ENCODE measurements at places on chromosomes 5 and 9.
A peak's percentile ranks its signal among the peaks of the same experiment; 100 is the strongest.

- DNase-seq, result no peak
Measured at GRCh38 chr5:71782393-71782770, 63.3 kb downstream of the CARTPT start.

GRCh38 chr9:567128-567746 is 274.3 kb upstream of the DMRT1 start:
- no peak for DNase-seq

GRCh38 chr5:150599917-150600511 is 40.4 kb upstream of the SYNPO start:
- DNase-seq, result no peak

DNA sequence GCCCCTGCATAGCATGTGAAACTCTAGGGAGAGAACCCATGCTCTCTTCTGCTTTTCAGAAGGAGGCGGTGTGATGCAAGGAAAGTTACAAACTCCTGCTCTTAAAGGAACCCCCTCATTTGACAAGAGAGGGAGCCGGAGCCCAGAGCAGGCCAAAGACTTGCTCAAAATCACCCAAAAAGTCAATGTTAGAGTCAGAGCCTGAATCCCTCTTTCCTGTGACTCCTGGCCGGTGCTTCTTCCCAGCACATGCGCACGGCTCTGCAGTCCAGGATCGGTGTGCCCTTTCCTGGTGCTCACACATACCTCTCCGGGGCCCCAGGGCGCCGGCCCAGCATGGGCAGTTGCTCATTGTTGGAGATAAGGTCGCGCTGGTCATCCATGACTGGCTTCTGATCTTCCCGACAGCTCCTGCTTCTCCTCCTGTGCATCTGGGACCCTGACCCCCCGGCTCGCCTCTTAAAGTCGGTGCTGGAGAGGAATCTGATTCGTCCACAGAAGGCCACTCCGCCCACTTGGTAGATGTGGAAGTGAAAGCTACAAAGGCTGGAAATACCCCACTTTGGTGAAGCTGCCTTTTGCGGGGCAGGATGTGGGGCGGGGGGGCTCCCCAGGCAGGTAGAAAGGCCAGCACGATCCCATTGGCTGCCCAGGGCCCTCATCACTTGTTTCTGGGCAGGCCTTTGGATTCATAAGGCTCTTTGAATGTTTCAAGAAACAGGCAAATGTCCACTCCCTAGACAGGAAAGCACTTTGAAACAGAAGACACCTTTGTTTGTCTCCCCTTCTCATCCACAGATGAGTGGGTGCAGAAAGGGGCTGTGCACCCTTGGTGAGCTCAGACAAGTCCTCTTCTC is at the start of gene CD74:
Gene CD74, minus strand, starts transcription at position 592 of the 857 bp plus-strand sequence. Its CDS starts 161 bp downstream, at position 431.
- DNase-seq, result peak; percentile 80

- DNase-seq, result no peak
Measured at GRCh38 chr9:128635266-128636023, 21.2 kb downstream of the DYNC2I2 start.

GRCh38 chr5:61667525-61668218 is 335.6 kb downstream of the ZSWIM6 start:
- DNase-seq, result no peak

DNA sequence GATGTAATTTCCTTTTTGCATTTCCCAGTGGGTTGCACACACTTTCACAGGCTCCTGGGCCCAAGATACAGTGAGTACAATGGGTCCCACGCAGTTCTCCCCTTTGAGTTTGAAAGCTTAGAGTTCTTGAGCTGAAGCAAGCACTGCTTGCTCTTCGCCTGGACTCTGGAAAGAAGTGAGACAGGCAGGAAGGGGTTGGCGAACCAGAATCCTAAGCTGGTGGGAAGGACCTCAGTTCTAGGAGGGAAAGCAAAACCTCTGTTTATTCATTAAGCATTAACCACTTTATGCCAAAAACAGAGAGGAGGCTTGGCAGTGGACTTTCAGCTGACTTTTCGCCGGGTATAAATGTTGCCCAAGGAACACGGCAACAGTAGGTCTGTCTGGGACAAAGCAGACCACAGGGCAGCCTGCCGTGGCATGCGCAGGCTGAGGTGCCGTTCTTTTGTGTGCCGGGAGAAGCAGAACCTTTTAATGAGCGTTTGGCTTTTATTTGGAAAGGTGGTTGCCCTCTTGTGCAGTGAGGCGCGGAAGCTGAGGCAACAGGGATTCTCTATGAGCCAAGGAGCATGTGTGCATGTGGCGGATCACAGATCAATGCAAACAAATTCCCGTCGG is 239.9 kb upstream of the PANK3 start:
- no peak for DNase-seq

- no peak for DNase-seq
Measured at GRCh38 chr9:89999534-90000370, 394.9 kb downstream of the GADD45G start.

- no peak for DNase-seq
Measured at GRCh38 chr9:23774266-23774665, 51.8 kb downstream of the ELAVL2 start.

- no peak for DNase-seq
Measured at GRCh38 chr5:134576386-134577021, 51.0 kb downstream of the JADE2 start.

- no peak for DNase-seq
Measured at GRCh38 chr5:14582797-14583137, 1.2 kb downstream of the OTULINL start.

- DNase-seq, result no peak
Measured at GRCh38 chr9:22102146-22103053, 93.3 kb upstream of the CDKN2B start.

GRCh38 chr5:141934099-141934844 is 10.6 kb downstream of the DELE1 start:
- DNase-seq, result no peak

DNA sequence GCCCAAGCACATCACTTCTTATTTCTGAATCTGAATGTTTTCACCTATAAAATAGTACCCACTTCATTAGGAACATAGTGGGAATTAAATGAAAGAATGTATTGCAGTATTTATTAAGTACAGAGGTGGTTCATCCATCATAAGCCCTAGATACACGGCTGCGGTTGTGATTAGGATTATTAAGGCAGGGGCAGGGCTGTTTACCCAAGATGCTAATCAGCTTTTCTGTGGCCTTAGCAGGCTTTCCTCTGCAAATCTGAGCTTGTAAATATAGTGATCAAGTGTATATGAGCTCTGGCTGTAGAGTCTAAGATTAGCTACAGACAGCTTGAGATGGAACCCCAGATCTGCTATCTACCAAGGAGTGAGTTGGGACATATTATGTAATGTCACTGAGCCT is 124.1 kb upstream of the ADRA1B start:
- no peak for DNase-seq

DNA sequence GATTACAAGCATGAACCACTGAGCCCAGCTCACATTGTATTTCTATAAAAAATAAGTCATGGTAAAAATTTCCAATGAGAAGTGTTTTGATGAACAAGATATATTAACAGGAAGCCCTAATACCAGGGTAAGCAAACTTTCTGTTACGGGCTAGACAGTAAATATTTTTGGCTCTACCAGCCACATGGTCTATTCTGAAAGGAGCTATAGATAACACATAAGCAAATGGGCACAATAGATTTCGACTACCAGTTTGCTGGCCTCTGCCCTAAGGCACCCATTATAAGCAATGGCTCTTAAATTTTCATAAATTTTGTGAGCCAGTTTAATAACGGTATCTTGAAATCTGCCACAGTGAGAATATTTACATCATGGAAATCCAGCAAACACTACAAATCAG is 8.1 kb downstream of the UBQLN1 start:
- DNase-seq, result no peak

DNA sequence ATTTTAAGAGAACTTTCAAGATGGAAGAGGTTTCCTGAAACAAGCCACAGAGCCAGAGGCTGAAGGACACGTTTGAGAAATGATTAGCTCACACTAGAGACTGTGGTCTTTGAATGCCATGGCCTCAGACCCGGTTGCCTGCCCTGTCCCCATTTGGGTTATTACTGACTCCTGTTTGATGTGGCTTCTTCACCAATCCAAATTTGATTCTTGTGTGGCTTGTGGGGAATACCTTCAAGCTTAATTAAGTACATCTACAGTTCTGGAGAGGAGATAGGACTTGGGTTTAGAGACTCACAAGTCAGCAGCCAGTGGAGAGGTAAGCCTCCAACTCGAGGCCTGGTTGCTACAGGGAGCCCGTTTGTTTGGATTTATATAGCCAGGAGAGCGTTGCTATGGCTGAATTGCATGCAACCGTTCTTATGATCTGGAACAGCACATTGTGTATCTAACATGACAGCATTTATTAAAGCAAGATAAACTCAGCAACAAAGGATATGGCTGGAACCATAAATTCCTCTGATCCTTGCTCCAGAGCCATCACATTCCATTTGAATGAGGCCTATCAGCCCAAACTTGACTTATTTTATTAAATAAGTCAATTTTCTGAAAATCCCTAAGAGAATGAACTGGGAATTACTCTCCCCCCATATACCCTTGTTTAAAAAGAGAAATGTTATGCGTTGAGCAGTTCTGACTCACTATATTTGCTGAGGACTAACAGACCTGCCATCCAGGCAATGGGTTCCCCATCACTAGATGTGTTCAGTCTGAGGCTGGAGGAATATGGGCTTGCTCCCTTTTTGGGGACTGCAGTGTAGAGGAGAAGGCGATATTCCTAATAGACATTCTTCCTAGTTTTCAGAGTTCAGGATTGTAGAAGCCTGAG is 88.4 kb upstream of the TNFSF8 start:
- no peak for DNase-seq

- DNase-seq, result no peak
Measured at GRCh38 chr9:113585555-113585954, 122.0 kb downstream of the RGS3 start.

DNA sequence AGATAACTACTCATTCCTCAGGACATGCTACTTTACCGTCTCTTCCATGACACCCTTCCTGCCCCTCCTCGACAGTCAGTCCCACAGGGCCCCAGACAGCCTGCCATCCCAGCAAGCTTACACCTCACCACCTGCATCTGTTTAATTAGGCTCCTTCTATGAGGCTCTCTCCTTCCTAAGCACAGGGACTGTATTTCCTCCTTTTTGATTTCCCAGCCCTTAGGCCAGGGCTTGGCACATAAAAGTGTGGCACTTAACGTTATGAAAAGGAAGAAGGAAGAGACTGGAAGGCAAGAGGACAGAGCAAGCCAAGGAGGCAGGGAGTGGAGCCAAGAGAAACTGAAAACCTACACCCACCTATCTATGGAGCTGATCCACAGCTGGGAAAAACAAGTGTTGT is 146.8 kb downstream of the SIL1 start:
- no peak for DNase-seq

GRCh38 chr5:155019601-155020226 is 6.2 kb downstream of the KIF4B start:
- no peak for DNase-seq

- DNase-seq, result no peak
Measured at GRCh38 chr5:170479484-170479883, 24.3 kb upstream of the KCNIP1 start.

DNA sequence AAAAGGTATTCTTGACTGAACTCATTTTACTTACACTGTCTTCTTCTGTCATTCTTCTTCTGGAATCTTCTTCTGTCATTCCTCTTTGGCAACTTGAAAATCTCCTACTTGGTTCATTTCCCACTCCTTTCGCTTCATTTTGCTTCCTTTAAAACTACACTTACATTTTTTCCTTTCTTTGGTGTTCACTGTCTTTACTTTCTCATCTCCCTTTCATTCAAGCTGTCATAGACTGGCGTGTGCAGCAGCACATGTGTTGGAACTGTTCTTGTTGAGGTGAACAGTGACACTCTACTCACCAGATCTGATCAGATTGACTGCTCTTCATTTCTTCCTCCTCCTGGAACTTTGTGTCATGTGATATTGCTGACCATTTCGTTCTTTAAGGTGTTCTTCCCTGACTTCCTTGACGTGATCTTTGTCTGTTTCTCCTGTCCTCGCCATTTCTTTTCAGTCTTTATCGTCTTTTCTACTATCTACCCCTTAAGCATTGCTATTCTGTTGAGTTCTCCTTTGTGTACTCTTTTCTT is 6.4 kb downstream of the DNAJC25 start:
- DNase-seq, result no peak

- DNase-seq, result peak; percentile 2
Measured at GRCh38 chr9:130368631-130369103, 76.1 kb upstream of the ASS1 start.

DNA sequence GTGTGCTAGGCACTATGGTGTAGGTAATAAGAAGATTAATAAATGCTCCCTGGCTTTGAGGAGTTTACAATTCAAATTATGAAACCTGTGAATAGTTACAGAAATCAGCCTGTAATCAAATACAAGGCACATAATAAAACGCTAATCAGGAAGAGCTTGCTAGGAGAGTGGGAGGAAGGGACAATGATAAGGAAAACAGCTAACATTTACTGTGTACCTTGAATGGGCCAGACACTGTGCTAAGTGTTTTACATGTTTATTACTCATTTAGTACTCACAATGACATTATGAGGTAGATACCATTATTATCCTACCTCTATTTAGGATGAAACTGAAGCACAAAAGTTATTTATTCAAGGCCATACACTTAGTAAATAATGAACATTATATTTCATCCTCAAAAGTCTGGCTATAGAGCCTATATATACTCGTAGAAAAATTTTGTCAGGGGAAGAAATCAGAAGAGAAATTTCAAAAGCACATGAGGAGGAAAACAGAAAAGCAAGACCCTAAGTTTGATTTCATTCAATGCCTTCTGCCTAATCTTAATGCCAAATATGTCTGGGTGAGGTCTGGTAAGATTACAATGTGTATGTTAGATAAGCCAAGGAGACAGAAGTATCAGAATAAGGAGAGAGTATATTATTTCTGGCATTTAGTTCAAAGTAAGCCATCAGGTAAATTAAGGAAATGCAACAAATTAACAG is 35.9 kb downstream of the AFF4 start:
- no peak for DNase-seq

DNA sequence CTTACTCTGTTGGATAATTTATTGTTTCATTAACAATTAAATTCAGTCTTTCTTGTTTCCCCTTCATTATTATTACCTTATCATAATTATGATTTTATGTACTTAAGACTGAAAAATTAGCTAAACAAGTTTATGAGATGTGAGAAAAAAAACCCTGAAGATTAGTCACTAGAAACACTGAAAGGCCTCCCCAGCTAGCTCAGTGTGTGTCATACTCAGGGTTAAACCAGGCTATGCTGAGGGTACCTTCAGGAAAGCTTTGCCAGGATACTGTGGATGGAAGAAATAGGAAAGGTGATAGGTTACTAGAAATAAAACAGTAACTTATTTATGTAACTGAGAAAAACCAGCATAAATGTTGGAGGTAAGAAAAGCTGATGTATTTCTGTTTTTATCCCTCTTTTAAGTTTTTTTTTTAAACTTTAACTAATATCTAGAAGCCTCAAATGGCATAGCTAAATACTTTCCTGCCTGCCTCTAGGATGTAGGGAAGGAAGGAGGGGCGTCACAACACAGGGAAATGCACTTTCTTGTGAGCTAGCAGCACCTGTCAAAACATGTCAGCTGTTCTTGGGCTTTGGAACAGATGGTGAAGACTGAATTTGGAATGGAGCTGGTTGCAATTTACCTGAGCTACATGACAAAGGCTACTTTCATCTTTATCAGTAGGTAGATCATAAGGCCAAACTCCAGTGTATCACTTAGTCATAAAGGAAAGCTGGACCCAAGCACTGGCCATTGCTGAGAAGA is 24.2 kb downstream of the NMRK1 start:
- no peak for DNase-seq
